Naive thymus-derived CD4-positive, alpha-beta T cell (primary cell): ENCODE measurements at places on chromosomes 5 and 9. TPM values are rescaled to one million over a fixed set of nuclear protein-coding genes. Genes with fewer than 3 reads are reported as not detected.

- DNase-seq = no peak
These were observed 51.1 kb downstream of the TTLL11 start for GRCh38 chr9:122042056-122042455.

GRCh38 chr5:135743705-135744411, 90.6 kb upstream of the SLC25A48 start:
- DNase-seq = no peak

SDHA gene
- total RNA-seq = 180 TPM

OMD gene
- not detected for total RNA-seq

DNA sequence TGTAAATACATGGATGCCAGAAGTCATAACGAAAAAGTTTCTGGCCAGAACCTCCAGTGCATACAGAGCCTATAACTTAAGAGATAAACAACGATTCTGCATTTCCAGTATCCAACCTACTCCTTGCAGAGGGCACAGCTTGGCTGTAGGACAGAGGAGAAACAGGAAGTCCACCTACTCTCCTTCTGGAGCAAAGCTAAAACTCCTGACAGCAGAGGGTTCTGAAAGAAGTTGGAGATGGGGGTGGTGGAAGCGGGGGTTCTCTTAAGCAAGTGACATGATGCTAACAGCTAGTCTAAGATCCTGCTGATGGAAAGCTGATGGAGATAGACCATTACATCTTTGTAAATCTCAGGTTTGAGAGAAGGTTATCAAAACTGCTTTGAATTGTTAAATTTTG, 35.5 kb upstream of the CTNNAL1 start:
- no peak for DNase-seq

SLC36A3 gene
- total RNA-seq = not detected in 2 replicates

DNA sequence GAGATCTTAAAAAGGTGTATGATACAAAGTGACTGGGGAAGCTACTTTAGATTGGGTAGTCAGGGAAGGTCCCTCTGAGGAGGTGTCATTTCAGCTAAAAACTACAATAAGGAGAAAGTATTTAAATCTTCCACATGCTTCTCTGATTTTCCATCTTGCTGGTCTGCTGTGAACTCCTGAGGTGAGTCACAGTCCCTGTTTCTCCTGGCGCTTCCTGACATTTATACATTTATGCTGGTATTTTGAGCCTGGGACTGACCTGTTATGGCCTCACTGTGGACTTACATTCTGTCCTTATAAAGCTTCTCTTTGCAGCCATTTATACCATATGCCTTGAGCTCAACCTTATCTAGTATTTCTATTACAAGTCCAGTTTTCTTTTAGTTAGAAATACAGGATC, 95.1 kb downstream of the MED27 start:
- no peak for DNase-seq

GRCh38 chr9:106843371-106843770, 19.6 kb upstream of the ZNF462 start:
- DNase-seq = no peak

- no peak for DNase-seq
These were observed 26.9 kb downstream of the ADAM19 start for GRCh38 chr5:157548513-157549282.

SPACA9 gene
- 2.2 TPM for total RNA-seq

DNA sequence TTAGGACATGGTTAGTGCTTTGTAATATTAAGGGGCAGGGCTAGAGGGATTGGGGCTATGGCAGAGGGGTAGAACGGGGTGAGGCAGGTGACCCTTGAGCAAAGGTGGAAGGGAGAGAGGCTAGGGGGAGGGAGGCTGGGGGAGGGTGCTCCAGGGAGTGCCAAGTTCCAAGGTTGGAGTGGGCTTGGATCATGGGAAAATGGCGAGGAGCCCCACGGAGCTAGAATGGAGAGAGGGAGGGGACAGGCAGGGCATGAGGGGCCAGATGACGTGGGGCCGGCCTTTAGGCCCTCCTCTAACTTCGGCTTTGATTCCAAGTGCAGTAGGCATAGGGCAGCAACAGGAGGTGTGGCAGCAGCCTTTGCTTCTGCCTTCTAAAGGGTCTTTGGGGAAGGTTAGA, 171.8 kb upstream of the PANK3 start:
- no peak for DNase-seq

DNA sequence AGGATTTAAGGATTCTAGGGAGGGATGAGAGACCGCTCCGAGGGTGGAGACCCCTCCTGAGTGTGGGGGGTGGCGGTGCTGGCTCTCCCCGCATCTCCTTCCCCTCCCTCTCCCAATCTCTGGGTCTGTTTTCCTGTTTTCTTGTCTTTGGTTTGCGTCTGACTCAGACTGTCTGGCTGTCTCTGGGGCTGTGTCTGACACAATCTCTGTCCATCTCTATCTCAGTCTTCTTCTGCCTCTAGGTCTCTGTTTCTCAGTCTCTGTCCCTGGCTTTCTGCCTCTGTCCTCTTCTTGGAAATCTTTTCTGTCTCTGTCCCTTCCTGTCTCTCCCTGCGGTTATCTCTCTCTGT, 196 bp upstream of the GRM6 start:
- no peak for DNase-seq
